ENCODE measurements at places on chromosomes 16 and 17.

DNA sequence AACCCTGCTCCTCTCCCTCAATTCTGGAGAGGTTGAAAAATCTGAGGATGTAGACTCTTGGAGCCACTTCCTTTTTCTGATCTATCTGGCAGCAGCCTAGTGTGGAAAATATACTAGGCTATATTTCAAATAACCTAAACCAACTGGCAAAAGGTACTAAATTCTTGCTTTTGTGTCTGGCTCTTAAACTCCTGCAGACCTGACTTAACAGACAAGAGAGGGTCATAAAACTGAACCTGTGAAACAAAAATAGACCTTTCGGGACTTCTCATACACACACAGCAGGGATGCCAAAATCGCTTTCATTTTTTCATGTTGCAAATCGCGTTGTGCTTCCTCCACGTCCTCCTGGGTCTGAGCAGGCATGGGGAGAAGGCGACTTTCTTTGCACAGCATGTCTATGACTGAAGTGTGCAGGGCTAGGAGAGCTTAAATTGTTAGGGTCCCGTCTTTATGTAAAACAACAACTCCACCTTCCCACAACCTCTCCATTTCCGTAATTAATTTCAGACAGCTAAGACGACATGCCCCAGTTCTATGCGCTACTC is 520.7 kb upstream of the PSMD7 start:
- no peak for DNase-seq

DNA sequence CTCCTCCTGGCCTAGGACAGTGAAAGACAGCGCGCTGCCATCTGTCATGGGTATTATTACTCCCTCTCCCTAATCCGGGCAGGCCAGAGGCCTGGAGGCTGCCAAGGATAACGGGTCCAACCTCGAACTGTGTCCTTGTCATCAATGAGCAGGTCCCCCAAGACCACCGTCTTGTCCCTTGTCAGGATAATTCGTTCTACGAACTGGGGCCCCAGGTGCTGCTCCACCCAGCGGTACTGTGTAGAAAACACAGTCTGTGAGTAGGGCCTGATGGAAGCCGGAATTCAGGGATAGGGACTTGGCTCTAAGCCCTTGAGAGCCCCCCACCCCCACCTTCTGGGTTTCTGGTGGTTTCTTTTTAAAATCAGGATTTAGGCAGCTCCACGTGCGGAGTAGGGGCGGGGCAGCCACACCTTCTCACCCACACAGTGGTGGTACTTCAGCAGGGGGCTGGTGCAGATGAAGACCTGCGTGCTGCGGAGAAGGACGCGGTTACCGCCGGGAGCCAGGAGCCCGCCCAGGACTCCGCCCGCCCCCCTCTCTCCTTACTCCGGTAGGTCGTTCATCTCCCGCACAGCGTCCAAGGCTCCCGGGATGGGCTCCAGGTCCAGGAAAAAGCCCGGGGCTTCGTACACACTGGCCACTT is 787 bp downstream of the NT5C start:
- DNase-seq = no peak

GRCh38 chr17:3924512-3925350 is 8.5 kb upstream of the P2RX1 start:
- no peak for DNase-seq

DNA sequence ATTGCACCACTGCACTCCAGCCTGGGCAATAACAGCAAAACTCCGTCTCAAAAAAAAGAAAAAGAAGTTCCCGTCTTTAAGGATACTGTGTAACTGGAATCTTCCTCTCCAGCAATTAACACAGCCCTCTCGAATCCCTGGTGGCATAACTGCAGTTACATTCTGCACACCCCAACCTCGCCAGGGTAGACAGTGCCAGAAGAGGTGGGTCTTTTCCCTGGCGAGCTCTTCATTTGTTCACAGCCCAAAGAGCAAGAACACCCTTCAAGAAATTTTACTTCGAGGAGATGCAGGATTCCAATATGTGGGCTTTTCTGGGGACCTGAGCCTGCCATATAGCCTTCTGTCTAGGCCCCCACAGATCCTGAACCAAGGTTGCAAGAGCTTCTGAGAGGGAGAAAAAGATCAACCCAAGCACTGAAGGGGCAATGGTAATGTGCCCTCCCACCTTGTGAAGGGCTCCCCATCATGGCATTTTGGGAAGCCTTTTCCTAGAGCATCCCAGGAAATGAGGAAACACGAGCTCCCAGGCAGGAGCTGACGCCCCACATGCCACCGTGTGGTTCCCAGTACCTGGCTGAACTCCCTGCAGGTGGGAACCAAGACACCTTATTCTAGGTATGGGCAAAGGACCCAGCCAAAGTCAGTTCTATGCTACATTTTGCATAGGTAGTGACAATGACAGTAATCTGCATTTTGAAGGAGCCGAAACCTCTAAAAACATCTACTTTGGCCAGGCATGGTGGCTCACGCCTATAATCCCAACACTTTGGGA is 26.9 kb downstream of the TK2 start:
- DNase-seq = no peak

DNA sequence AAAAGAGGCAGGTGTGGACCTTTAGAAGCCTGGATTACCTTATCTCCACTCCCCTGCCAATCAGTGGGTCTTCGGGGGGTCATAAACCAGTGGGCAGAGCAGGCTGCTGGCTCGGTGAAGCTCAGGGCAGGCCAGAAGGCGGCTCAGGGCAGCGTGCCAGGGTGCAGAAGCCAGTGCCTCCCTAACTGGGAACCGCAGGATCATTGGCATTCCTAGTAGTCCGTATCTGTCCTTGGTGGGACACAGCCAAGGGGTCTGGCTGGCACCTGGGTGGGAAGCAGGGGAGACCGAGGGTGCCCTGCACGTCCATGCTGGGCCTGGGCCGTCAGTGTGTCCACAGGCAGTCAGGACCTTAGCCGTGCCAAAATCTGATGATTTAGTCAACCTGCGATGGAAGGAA is 76.8 kb downstream of the SEC14L1 start:
- DNase-seq = no peak

DNA sequence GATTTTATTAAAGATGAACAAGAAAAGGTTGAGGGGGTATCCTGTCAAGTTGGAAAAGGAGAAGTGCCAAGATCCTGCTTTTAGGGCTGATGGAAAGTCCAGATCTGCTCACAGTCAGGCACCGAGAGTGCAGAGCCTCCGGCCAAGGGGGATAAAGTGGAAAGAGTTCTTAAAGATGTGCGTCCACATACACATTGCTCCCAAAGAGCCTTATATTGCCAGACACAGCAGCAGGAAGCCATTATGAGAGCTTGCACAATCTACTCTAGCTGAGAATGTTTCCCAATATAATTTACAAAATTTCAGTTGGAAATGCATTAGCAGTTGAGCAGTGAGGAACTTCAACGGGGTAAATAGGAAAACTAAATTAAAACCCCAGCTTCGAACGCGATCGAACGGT is 95.6 kb downstream of the SALL1 start:
- DNase-seq = no peak

DNA sequence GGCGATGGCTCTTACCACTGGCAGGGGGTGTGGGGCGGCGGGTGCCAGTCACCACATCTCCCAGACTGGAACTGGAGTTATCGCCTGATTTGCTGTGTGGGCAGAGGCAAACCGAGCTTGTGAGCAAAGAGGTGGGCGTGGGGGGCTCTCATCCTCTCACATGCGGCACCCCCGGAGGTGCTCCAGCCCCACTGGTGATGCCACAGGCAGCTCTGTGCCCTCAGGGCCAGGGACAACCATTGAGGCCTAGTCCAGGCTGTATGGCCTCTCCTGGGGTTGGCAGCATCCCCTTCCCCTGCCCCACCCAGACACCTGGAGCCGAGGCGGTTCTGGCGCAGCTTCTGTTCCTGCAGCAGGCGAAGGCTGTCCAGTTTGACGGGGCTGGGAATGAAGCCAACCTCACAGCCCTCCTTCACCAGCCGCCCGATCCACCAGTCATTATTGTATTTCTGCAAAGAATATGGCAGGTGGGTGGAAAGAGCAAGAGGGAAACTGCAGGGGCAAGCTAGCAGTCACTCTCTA is 10.9 kb downstream of the CACNB1 start:
- no peak for DNase-seq

DNA sequence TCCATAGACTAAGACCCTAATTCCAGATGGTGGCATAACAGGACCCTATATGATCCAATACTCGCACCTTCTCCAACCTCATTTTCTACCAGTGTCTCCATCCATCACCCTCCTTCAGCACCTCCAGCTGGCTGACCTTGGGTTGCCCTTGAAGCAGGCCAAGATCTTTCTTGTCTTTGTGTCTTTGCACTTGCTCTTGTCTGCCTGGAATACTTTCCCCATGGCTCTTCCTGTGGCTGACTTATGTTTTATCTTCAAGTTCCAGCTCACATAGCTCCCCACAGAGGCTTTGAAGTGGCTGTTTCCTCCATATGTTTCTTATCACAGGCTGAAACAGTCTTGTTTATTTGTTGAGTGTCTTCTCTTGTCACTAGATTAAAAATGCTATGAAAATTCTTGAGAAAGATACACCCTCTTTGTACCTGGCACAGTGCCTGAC is 29.6 kb upstream of the MMD start:
- peak; percentile 44 for DNase-seq

- DNase-seq = no peak
These were observed 303.1 kb downstream of the C16orf95 start for GRCh38 chr16:87014112-87014511.

DNA sequence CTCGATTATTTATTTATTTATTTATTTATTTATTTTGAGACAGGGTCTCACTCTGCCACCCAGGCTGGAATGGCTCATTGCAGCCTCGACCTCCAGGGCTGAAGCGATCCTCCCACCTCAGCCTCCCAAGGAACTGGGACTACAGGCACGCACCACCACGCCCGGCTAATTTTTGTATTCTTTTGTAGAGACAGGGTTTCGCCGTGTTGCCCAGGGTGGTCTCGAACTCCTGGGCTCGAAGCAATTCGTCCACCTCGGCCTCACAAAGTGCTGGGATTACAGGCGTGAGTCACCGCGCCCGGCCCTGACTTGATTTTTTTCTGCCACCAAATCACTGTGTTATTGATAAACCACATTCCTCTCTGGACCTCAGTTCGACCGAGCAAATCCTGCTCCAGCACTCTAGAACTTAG is 758 bp upstream of the RPL23A start:
- no peak for DNase-seq

- DNase-seq = no peak
These were observed 717.3 kb downstream of the KCNJ2 start for GRCh38 chr17:70886648-70887047.

DNA sequence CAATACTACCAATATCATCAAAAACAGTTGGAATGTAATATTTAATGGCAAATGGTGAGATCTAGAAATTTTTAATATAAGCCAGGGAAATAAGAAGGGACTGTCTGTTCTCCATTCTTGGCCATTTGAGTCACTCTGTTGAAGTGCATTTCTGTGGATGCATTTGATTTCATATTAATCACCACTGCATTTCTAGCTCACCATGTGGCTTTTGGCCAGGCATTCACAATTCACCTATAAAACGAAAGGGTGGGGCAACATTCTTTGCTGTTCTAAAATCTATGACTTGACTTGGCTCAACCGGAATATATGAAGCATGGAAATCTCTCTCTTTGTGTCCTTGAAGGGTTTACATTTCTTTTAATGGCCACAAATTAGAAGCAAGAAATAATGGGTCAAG is 483.0 kb downstream of the SLC39A11 start:
- DNase-seq = no peak

- no peak for DNase-seq
These were observed 660 bp downstream of the RBBP6 start for GRCh38 chr16:24539850-24540601.

DNA sequence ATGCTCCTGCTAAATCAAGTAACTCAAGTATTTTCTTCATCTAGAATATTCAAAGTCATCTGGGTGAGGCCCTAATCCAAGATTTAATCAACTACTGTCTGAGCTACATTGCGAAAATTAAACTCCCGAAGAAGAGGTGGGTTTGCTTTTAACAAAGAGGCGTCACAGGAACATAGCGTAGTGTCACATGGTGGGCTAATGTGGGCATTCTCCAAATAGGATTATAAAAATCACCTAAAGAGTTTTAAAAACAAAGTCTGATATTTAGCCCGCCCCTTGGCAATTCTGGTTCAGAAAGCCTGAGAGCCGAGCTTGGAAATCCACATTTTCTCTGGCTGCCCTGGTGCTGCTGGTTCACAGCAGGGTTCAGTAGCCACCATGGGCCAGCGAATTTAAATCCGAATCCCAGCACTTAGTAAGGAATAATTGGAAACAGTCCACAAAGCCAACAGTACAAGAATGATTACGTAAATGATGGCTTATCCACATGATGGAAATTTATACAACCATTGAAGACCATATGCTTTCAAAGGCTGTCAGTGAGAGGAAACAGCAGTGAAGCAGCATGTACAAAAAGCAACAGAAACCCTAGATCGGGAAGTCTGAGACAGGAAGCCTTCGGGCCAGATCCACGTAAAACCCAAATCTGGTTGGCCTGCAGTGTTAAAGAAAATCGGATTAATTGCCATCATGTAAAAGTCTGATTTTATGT is 8.8 kb downstream of the PMM2 start:
- DNase-seq = no peak

- no peak for DNase-seq
These were observed 64.6 kb upstream of the CLEC18B start for GRCh38 chr16:74485916-74486315.

GRCh38 chr16:60922920-60923319 is 1113.3 kb downstream of the CDH8 start:
- DNase-seq = no peak

GRCh38 chr17:42849451-42850181 is 1.4 kb upstream of the AOC3 start:
- DNase-seq = no peak

DNA sequence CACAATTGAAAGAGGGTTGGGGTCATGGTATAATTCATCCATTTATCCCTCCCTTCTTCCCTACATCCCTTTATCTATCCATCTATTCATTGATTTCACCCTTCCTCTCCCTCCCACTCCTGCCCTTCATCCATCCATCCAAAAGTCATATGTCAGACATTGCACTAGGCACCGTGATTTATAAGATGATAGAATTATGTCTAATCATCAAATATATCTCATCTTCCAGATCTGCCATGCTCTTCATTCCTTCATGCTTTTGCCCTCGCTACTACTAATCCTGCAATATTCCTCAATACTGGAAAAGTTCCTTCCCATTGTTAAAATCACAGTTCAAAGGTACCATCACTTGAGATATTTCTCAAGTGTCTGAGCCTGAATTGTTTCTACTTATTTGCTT is 335.2 kb upstream of the CDH11 start:
- DNase-seq = no peak

DNA sequence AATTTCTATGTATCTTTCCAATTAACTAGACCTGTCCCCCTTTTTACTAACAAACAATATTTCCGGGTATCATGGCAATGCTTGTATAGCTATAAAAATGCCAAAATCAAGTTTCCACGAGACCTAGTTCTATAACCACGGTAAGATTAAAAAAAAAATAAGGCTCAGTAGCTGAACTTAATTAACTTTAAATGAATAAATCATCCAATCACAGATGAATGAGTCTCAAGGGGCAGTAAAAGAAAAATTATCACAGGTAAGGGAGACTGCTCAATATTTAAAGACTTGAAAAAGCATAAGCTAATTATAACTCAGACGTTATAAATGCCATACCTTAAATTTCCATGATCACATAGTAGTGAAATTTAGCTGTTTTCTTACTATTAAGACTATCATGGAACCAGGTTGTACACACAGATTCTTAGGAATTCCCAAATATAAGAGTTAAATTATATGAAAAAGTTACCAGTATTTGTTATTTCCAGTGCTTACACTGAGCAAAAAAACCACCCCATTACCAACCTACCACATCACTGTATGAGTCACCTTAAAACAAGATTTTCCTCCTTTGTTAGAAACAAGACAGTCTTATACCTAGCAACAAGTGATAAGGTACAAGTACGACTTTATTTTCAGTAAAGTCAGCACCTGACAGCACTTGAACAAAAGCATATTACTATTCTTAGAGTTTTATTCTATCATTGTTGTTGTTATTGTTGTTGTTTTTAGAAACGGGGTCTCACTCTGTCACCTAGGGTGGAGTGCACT is 20.6 kb downstream of the SSH2 start:
- no peak for DNase-seq

Data from right renal pelvis (tissue), 4 donors.